ENCODE measurements at places on chromosomes 4 and X.

GRCh38 chr4:72951628-72952027 lies 117.9 kb downstream of the COX18 start:
- H3K27me3 ChIP-seq = peaks cover 8% of the 10 kb centered on the region
- H3K27ac ChIP-seq = no peak overlapping the region
- DNase-seq = no peak
- peaks cover 5% of the 10 kb centered on the region for H3K4me1 ChIP-seq
- H3K36me3 ChIP-seq = no peaks in the 10 kb centered on the region
- no peak overlapping the region for H3K4me3 ChIP-seq

GRCh38 chr4:126697748-126698147 lies 935.0 kb upstream of the INTU start:
- no peaks in the 10 kb centered on the region for H3K36me3 ChIP-seq
- peaks cover 17% of the 10 kb centered on the region for H3K4me1 ChIP-seq
- DNase-seq = no peak

DNA sequence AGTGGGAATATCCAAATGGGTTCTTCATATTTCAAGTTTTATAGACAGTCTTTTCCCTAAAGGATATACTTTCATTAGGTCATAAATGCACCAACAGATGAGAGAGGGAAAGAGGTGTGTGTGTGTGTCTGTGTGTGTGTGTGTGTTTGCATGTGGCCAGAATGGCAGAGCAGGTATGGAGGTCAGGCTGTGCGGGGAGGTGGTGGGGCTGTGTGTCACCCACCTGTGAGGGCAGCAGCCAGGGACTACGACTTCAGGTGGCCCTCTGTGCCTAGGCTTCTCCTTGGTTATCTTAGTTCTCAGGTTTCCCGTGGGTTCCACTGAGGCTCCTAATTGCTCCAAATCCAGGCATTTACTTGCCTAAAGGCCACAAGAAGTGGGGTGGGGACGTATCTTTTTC lies 14.6 kb downstream of the HAND2 start:
- H3K27me3 ChIP-seq = peaks cover 95% of the 10 kb centered on the region
- no peak overlapping the region for H3K4me3 ChIP-seq
- no peak overlapping the region for H3K27ac ChIP-seq
- peaks cover 24% of the 10 kb centered on the region for H3K4me1 ChIP-seq
- DNase-seq = no peak

GRCh38 chr4:122219356-122219755 lies 67.2 kb downstream of the BLTP1 start:
- H3K4me3 ChIP-seq = no peak overlapping the region
- H3K4me1 ChIP-seq = no peaks in the 10 kb centered on the region
- peaks cover 33% of the 10 kb centered on the region for H3K36me3 ChIP-seq
- no peak overlapping the region for H3K27ac ChIP-seq

GRCh38 chrX:13499736-13500135 lies 69.7 kb upstream of the EGFL6 start:
- no peak overlapping the region for H3K4me3 ChIP-seq
- no peaks in the 10 kb centered on the region for H3K36me3 ChIP-seq
- H3K27ac ChIP-seq = no peak overlapping the region
- H3K27me3 ChIP-seq = peaks cover 5% of the 10 kb centered on the region
- H3K4me1 ChIP-seq = no peaks in the 10 kb centered on the region
- DNase-seq = no peak

DNA sequence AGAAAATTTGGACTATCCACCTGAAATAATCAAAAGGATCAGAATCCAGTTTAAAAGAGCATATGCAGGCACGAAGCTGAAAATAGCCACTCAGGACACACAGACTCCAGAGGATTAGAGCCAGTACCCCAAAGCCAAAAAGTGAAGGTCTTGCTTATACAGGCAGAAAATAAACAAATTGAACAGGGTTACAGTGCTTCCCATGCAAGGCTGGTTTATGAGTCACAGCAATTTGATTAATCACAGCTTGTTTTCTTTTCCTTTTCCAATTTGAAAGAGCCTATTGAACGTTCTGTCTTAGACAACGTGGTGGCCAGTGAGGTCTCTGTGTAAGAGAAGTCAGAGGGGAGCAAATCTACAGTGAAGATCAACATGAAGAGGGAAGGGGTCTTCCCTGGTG lies 10.2 kb downstream of the HGFAC start:
- no peaks in the 10 kb centered on the region for H3K27me3 ChIP-seq
- H3K36me3 ChIP-seq = no peaks in the 10 kb centered on the region
- peaks cover 4% of the 10 kb centered on the region for H3K4me1 ChIP-seq
- no peak for DNase-seq
- no peak overlapping the region for H3K4me3 ChIP-seq
- H3K27ac ChIP-seq = no peak overlapping the region

DNA sequence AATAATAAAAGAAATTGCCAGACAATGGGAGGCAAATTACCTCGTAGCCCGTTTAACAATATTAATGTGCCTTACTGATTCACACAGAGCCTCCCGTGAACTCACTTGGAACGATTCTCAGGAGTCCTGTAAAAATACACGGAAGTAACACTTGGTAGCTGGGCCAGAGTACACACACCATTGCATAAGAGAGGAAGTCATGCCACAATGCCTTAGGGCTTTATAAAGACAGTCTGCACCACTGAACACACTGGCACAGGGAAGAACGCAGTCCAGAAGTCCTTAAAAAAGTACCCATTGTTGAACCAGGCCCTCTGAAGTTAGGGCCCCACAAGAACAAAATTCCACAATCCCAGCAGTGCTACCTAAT lies 15.1 kb downstream of the SLC2A9 start:
- H3K27me3 ChIP-seq = no peaks in the 10 kb centered on the region
- no peaks in the 10 kb centered on the region for H3K36me3 ChIP-seq
- peaks cover 22% of the 10 kb centered on the region for H3K4me1 ChIP-seq
- no peak for DNase-seq

Measured in osteocyte (in vitro differentiated cells).